Fibroblast of lung (primary cell): ENCODE measurements at places on chromosomes 4 and X.

GRCh38 chr4:1200425-1201035, 28.1 kb upstream of the SPON2 start:
- DNase-seq: peak; percentile 94

GRCh38 chr4:168845897-168846296, 164.2 kb downstream of the CBR4 start:
- no peak for DNase-seq

DNA sequence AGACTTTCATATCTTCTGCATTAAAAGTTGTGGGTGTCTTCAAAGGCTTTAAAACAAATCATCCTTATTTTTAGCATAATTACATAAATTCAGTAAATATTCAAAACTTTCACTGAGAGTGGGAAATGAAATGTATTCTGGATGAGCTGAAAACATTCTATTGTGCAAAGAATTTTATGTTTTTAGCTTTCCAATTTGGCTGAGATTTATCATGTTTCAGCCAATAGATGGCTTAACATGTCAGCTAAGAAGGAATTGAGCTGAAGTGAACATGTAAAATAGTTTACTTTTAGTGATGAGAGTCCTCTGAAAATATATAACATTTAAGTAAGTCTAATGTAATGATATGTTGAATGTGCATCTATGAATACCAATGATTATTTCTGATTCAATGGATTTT, 213.5 kb upstream of the GIMD1 start:
- DNase-seq: no peak

DNA sequence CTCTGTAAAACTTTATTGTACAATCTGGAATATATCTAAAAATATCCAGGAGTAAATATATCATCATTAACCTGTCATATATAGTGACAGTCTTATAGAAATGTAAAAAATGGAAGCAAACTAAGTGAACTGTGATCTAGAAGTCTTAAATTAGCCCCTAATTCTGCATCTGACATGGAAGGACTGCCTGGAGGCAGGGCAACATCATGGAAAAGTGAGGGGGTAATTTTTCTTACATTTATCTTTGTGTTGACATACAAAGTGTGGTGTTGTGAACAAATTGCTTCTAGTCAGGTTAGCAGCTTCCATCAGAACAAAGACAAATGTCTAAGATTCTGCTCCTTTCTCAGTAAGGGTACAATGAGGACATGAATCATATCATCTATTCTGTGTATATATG, 186.3 kb downstream of the C4orf33 start:
- no peak for DNase-seq

- DNase-seq: peak; percentile 27
These were observed 207.2 kb downstream of the NLGN4X start for GRCh38 chrX:6021316-6022091.

DNA sequence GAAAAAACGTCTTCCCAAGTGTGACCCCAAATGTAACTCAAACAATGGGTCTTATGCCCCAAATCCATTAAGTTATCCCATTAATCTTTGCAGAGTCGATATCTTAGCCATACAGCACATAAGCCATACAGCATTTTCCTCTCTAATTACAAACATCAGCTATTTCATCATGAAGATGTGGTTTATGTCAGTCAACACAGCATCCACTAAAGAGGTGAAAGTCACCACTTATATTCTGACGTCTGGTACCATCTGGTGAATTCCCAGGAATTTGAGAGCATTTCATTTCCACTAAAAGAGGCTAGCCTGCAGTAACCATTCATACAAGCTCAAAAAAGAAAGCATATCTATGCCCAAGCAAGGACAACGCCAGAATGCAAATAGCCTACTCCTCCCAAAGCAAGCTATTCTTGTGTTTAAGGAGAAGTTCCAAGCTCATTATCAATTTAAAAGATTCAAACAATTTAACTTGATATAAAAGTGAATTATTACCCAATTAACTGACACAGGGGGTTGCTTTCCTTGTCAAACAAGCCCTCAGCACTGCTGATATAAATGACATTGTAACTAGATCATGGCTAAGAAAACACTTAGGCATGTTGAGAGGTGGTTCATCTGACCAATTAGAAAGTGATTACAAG, 203.3 kb downstream of the ANTXR2 start:
- DNase-seq: no peak

GRCh38 chr4:43332052-43332425, 439.5 kb downstream of the GRXCR1 start:
- no peak for DNase-seq

GRCh38 chrX:103338663-103339062, 8.6 kb downstream of the TCEAL7 start:
- no peak for DNase-seq

- DNase-seq: peak; percentile 33
These were observed 46.1 kb upstream of the CITED1 start for GRCh38 chrX:72351606-72352334.

DNA sequence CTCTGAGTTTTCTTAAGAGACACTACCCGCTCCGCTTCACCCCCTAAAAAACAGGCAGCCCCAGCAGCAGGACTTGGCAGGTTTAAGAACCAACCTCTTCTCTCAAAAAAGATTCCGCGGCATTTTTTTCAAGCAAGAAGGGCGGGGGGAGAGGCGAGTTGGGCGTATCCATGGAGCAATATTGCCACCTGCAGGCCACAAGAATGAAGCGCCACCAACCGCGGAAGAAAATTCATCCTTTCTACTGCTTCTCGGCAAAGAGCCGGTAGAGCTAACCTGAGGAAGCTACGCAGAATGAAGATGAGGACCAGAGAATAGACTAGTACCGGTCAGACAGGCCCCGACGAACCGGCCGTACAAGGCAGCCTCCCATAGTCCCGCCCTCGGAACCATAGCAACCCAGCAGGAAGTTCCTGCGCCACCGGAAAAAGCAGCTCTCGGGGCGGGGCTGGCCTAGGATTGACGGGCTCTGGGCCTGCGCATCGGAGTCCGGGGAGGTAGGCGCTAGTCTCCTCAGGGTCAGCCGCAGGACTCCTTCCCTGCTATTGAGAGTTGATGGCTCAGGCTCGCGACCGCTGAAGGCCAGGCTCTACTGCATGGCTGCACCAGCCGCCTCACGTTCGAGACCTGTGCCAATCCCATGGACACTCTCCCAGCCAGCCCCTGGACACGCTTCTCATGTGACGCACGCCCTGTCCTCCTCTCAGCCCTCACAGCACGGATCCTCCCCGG, 76.9 kb downstream of the MAGED4 start:
- peak; percentile 86 for DNase-seq

DNA sequence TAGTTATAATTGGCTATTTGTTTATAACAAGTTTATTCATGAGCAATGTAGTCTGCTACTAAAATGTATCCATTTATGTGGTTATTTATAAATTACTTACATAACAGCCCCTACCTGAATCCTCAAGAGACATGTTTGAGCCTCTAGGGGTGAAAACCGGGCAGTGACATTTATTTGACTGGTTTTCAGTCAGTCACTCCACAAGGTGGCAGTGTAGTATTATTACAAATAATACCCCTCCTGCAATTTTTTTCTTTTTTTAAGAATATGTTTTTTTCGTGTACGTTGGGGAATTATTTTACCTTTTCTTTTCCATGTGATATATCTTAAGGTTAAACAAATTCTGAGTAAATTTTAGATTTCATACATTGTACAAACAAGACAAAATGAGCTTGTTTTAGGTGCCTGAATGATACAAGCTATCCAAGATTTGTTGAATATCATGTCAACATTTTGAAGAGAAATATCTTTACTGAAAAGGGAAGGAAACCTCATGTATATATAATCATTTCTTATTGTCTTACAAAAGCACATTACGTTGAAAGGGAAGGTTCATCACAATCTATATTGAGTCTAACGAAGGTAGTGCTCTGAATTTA, 598.7 kb upstream of the TECRL start:
- peak; percentile 59 for DNase-seq

DNA sequence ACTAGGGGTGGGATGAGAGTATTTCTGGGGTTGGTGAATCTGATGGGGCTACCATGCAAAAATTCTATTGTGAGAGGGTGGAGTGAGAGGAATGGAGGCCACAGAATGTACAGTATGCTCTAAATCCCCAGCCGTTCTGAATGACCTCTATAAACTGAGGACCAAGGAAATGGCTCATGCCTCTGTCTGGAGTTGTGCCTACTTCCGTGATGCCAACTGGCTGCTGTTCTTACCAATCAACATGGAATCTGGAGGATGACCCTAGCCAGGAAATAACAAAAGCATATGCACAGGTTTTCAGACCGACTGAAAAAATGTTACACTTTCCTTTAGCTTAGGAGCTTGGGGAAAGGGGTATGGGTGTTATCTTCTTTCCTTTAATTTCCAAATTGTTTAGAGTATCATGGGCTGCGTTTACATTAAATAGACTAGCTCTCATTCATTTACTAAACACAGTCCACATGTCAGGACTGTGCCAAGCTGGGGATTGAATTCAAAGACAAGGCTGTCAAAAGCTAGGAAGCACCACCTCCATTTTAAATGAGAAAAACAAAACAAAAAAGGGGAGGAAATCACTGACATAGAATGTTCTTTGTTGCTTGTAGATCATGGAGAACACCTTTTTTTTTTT, 20.2 kb upstream of the CCKAR start:
- DNase-seq: peak; percentile 6

DNA sequence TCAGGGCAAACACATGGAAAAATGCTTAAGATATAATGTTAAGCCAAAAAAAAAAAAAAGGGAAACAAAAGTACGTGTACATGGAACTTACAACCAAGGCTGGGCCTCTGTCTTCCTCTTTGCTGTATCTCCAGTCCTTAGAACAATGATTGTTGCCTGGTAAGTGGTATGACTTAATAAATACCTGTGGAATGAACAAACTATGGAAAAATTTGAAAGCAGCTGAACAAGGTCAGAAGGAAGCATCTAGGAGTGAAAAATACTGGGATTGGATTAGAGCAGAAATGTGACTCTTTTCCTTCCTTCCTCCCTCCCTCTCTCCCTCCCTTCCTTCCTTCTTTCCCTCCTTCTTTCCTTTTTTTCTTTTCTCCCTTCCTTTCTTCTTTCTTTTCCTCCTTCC, 54.2 kb upstream of the SMIM10 start:
- peak; percentile 92 for DNase-seq

- DNase-seq: no peak
These were observed 64.6 kb downstream of the RHOH start for GRCh38 chr4:40261231-40262076.

GRCh38 chrX:142084611-142085010, 120.5 kb downstream of the MAGEC2 start:
- peak; percentile 22 for DNase-seq

DNA sequence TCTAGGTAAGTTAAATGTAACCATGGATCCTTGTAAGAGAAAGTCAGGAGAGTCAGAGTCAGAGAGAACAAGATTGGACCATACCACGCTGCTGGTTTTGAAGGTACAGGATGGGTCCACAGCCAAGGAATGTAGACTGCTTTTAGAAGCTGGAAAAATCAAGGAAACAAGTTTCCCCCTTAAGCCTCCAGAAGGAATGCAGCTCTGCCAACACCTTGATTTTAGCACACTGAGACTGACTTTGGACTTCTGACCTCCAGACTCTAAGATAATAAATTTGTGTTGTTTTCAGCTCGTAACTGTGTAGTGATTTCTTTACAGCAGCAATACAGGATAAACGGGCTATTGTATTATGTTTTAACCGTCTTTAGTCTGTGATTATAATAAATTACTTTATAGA, 108.0 kb upstream of the USP38 start:
- no peak for DNase-seq

DNA sequence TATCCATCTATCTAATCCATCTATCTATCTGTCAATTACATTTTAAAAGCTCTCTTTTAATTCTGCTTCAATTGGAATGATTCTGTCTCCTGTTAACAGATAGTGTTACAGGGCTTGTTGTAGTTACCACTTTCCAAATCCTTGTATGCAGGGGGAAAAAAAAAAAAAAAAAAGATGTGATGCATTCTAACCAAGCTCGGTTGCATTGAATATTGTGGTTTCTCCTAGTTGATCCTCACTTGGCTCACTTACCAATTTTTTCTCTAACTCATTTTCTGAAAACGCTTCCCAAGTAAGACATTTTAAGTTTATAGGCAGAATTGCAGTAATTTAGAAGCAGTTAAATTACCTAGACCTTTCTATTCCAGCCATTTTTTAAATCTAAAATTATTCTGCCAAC, 327.9 kb upstream of the PITX2 start:
- DNase-seq: no peak

DNA sequence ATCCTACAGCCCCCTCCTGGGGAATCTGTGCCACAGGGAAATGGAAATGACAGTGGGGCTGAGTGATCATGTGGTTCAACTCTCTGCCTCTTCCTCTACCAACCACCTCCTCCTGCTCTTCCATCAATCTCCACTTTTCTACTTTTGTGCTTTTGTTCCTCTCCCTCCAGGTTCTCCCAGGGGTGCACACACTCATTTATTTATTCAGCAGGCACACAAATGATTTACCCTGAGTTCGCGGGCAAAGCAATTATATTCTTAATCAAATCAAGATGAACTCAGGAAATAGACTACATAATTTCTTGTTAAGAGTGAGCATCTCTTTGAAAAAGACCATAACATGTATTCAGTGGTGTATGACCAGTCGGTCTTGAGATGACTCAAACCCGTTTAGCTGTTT, 69.2 kb downstream of the VCX3A start:
- no peak for DNase-seq

- peak; percentile 44 for DNase-seq
These were observed at the start of gene PHKA2 for GRCh38 chrX:18983666-18984380. Gene PHKA2, minus strand, starts transcription at chrX:18984114. Its CDS starts 182 bp downstream, at chrX:18983932.

DNA sequence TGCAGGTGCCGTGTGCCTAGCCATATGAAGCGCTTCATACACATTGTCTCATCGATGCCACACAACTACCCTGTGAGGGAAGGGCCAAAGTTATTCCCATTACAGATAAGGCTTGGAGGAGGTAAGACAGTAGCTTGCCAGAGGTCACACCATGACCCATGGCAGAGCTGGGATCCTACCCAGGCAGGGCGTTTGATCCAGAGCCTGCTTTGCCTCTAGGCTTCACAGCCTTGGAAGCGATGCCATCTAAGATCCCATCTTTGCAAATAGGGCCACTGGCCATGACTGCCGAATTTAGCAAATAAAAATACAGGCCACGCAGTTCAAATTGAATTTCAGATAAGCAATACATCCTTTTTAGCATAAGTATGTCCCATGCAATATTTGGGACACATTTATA, 358.2 kb downstream of the BCOR start:
- no peak for DNase-seq

GRCh38 chrX:12974796-12975669, at the start of gene TMSB4X:
Gene TMSB4X, plus strand, starts transcription at chrX:12975110.
- DNase-seq: peak; percentile 88

DNA sequence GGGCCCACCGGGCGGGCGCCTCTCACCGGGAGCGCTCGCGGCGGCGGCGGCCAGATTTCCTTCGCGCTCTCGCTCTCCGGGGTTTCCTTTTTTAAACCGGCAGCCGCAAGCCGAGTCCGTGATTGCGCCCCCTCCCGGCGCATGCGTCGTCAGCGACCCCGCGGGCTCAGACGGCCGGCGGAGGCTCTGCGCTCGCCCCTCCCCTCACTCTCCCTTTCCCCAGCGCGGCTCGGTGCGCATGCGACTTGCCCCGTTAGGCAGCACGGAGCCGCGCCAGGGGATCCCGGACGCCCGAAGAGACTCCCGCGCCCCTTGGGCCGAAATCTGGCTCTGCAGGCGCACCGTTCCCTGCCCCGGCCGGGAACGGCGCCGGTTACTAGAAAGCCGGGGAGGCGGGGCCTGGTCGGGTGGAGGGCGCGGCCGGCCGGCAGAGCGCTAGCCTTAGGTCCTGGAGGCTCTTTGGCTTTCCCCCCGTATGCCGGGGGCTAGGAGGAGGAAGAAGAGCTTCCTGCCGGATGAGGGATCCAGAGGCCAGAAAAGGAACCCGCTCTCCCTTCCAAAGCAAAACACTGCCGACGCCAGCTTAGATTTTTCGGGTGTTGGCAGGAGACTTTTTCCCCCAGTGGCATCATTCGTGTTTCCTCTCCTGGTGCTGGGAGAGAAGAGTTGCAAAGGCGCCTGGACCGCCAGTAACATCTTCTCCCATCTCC, at the start of gene CLOCK:
Gene CLOCK, minus strand, starts transcription at position 154 of the 710 bp plus-strand sequence. CDS start 64,124 bp downstream, outside the sequence.
- peak; percentile 85 for DNase-seq

GRCh38 chr4:107066621-107067020, 30.5 kb upstream of the DKK2 start:
- no peak for DNase-seq
